ENCODE measurements at places on chromosomes 5 and 9.

DNA sequence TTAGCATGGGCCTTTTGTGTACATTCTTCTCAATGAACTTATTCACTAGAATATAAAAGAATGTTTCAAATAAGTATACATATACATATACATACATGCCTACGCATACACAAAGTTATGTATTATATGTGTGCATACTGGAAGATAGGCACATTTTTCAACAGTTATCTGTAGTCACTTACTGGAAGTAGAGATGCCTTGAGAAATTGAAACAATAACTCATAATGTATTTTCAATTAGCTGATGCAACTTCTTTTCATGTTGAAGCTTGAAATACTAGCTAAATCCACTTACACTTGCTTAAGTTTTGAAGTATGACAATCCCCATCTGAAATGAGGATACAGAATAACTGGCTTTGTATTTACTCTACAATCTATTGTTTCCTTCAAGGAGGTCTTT lies 469.0 kb upstream of the PTGER4 start:
- no peak for DNase-seq

GRCh38 chr9:14769230-14769571 lies 46.7 kb upstream of the CER1 start:
- peak; percentile 12 for DNase-seq

DNA sequence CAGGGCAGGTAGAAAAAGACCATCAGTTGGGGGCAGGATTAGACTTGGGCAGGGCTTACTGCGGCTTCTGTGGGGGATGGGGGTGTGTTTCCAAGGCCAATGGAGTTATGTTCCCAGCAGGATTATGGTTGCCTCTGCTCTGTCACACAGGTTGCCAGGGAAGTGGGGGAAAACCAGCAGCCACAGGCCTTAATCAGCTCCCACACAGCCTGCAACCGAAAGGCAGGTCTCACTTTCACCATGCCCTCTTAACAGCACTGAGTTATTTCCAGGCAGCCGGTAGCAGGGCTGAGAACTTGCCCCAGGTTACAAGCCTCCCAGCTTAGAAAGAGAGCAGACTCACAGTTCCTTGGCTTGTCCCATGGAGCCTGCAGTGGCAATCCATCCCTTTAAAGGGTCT lies 205.5 kb downstream of the FGF10 start:
- DNase-seq, result no peak

DNA sequence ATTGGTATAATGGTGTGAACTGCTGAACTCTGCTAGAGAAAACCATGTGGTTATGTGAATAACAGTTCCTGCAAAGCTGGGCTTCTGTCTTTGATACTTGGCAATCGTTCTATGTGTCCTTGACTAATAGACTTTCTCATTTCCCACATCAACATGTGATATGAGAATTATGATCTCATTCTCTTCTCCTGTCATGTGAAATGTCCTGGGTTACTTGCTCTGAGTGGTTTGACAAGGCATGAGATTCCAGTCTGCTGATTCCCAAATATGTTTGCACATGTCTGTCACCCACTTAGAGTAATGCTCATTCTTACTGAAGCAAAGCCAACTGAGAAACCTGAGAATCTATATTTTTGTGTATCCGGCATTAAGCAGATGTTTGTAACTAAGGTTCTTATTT lies 141.2 kb downstream of the PARP8 start:
- no peak for DNase-seq

DNA sequence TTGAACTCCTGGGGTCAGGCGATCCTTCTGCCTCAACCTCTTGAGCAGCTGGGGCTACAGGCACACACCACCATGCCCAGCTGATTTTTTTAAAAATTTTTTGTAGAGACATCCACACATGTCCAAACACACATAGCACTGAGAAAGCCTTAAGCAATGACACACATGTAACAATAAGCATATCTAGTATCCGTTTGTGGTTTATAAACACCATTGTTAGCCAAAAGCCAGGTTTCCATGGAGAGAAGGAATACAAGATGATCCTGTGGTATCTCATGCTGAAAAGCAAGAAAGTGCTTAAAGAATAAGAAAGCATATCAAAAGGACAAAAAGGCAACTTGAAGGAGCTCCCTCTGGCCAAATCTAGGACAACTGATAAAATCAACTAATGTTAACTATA lies 29.7 kb upstream of the SLC1A3 start:
- DNase-seq, result no peak

GRCh38 chr5:147784146-147784987 lies 1.8 kb upstream of the JAKMIP2 start:
- DNase-seq, result no peak

DNA sequence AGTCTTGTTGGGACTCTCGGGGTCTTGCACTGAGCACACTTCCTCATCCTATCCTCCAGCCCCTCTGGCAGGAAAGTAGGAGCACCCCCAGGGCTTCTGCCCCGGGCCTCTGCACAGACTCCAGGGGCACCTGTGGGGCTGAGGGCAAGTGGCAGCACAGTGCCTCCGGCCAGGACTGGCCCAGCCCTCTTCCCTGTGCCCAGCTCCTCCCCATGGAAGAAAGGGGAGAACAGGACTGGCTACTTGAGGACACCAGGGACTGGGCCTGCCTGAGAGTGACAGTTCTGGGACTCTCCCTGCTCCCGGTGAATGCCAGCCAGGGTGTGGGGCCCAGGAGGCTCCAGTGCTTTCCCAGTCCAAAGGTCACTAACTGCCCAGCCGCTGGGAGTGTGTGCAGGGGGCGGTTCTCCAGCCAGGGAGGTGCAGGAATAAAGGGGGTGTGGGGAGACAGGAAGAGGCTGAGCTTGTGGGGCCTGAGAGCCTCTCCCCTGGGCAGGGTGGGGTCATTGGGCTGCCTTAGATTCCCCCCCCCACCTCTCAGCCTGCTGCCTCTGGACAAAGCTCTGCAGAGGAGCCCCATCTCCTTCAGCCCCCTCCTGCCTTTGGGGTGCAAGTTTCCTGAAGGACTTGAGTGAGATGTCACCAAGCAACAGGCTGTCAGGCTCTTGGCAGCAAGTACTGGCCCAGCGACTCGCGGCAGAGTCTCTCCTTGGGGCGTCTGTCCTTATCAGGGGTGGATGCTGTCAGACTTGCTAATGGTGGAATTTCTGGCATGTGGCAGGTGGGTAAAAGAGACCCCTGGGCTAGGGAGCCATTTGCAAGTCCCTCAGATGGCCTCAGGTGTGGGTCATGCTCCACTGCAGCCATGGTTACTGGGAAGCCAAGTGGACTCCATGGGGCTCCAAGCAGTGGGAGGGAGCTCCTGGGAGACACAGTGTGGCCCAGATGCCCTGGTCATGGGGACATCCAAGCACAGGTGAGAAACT lies 19.1 kb upstream of the JADE2 start:
- DNase-seq, result no peak

DNA sequence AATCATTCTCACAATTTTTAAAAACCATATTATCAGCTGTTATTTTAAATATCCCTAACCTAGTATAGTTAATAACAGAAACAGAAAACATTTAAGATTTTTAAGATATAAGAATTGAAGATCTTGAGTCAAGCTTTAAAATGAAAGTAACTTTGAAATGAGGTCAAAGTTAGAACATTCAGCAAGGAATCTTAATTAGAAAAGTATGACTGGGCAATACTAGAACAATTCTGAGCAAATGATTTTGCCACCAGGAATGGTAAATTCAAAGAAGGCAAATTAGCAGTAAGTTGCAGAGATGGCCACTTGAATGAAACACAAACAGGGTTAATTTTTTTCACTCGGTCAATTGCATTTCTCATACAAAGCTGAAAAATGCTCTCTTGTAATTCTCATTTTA lies 117.9 kb downstream of the NXNL2 start:
- no peak for DNase-seq
